Hippocampal formation (tissue), 2 donors: ENCODE measurements at places on chromosomes 7 and 10.

DNA sequence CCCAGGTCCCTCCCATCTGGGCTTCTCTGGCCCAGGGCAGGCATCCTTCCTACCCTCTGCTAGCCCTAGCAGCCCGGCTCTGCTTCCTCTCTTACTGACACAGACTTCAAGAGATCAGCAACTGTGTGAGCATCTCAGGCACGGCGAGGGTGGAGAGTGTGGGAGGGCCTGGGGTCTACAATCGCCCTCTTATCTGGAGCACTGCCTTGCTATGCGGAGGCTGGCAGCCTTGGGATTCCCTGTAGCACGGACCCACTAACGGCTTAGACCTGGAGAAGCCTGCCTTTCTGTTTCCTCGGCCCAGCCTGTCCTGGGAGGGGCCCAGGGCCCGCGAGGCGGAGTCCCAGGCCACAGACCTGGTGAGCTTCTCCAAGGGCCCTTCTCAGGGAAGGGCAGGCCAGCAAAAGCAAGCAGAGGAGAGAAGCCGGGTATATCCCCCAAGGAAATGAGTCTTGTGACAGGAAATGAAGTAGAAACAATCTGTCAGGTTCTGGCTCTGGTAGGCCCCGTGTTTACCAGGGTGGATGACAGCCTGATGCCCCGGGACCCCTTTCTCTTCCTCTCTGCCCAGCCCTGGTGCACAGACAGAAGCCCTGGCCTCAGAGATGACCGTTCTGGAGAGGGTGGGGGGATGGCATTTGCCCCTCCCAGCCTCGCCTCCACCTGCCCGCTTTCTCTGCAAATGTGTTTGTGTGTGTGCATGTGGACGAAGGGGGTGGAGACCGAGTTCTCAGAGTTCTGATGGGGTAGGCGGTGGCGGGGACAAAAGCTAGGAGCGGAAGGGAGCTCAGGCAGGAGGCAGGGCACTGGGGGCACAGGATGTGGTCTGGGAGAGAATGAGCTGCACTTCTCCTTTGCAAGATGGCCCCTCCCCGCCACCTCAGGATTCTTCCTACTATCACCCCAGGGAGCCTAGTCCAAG lies 2.5 kb downstream of the LRCH4 start:
- DNase-seq: no peak

GRCh38 chr10:71735709-71736569 lies 16.4 kb upstream of the C10orf105 start:
- DNase-seq: no peak

- no peak for DNase-seq
Measured at GRCh38 chr7:31323101-31323500, 17.4 kb downstream of the NEUROD6 start.

DNA sequence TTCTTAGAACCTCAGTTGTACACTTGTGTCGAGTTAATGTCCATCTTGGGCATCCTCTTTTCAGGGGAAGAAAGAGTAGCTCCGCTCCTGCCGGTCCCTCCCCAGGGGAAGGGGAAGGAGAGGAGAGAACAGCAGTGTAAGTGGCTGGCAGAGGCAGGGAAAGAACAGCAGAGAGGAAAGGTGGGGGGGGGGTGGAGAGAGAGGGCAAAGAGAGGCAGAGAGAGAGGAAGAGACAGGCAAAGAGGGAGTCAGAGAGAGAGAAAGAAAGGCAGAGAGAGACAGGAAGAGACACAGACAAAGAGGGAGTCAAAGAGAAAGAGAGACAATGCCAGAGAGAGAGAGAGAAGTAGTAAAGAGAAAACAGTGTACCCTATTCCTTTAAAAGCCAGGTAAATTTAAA lies 53.9 kb downstream of the MRPS24 start:
- no peak for DNase-seq

GRCh38 chr10:79402951-79403350 lies 42.5 kb downstream of the ZCCHC24 start:
- no peak for DNase-seq

- DNase-seq: no peak
Measured at GRCh38 chr10:125662584-125662983, 20.4 kb downstream of the TEX36 start.

DNA sequence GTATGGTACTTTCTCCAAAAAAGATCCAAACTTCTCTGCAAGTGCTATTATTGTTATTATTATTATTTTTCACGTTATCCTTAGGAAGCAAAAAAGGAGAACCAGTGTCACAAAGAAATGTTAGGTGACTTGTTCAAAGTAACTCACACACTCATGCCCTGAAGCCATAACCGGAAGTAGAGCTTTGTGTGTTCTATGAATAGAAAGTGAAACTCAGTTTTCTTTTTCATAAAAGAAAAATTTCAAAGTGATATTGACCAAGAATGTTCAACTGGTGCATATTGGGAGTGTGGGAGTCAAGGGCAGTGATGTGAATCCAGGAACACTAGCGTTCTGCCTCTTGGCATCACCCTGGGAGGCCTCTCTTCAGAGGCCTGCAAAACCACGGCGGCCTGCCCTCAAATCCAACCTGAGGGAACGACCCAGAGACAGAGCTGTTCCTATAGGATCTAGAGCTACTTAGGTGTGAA lies 106.1 kb downstream of the PRKCQ start:
- DNase-seq: no peak

- DNase-seq: no peak
Measured at GRCh38 chr7:84914598-84914997, 272.3 kb downstream of the SEMA3D start.

- no peak for DNase-seq
Measured at GRCh38 chr7:82932516-82932915, 230.2 kb downstream of the PCLO start.

- peak; percentile 86 for DNase-seq
Measured at GRCh38 chr7:32204361-32205018, 134.3 kb upstream of the PDE1C start.

DNA sequence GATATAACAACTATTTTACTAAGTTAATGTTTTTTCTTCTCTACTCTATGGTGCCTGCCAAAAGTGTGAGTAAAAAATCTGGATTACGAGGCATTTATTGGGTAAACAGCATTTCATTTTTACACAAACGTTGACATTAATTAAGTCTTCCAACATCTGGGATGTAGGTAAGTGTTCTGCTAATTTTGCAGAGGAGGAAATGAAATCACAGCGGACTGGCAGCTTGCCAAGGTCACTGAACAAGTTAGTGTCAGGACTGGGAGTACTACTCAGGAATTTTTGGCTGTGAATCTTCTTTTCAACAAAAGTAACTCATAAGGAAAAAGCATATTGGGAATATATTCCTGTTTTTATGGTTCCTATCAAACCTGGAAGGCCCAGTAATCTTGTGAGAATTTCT lies 612.1 kb upstream of the FZD8 start:
- DNase-seq: no peak

GRCh38 chr7:133784486-133785001 lies 342.6 kb upstream of the LRGUK start:
- DNase-seq: peak; percentile 11

- no peak for DNase-seq
Measured at GRCh38 chr10:78196964-78197363, 163.3 kb downstream of the RPS24 start.

GRCh38 chr10:131231965-131232541 lies 79.5 kb downstream of the TCERG1L start:
- no peak for DNase-seq

- DNase-seq: no peak
Measured at GRCh38 chr10:34726862-34727261, 88.2 kb downstream of the PARD3 start.
